ENCODE measurements at places on chromosomes 2 and 18.

DNA sequence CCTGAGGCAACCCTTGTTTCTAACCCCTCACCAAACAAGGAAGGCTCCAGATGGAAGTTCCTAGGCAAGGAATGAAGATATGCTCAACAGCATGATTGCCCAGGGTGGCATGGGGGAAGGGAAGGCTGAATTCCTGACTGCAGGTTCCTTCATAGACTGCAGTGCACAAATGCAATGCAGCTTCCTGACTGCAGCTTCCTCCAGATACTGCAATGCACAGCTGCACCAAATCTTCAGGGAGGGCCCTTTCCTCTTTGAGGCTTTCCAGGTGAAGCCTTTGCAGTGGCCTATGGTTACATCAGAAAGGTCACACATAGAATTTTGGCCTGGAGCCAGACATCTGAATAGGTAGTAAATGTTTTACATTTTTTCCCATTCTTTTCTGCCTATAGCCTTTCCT lies 58.8 kb upstream of the DYNAP start:
- no peak for DNase-seq

GRCh38 chr2:152037743-152038435 lies 61.0 kb downstream of the CACNB4 start:
- DNase-seq: peak; percentile 74

- no peak for DNase-seq
These were observed 1169.4 kb upstream of the ZEB2 start for GRCh38 chr2:145689277-145689676.

GRCh38 chr2:177397481-177398289 lies 5.1 kb downstream of the AGPS start:
- no peak for DNase-seq

DNA sequence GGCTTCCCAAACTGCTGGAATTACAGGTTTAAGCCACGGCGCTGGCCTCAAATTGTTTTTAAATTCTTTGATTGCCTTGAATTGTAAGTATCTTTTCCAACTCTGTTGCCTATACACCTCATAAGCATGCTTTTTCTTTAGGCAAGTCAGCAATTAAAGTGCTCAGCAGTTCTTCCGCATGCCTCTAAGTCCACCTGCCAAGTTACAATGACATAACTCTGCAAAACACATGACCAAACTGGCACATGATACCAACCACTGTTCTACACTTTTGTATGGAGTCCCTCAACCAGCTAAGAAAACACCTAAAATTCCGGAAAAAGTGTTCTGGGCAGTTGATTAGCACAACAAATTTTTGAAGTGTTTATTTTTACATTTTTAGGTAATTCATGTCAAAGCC lies 5.1 kb downstream of the TXNL4A start:
- DNase-seq: no peak

GRCh38 chr18:26458526-26459232 lies 89.7 kb downstream of the KCTD1 start:
- no peak for DNase-seq

DNA sequence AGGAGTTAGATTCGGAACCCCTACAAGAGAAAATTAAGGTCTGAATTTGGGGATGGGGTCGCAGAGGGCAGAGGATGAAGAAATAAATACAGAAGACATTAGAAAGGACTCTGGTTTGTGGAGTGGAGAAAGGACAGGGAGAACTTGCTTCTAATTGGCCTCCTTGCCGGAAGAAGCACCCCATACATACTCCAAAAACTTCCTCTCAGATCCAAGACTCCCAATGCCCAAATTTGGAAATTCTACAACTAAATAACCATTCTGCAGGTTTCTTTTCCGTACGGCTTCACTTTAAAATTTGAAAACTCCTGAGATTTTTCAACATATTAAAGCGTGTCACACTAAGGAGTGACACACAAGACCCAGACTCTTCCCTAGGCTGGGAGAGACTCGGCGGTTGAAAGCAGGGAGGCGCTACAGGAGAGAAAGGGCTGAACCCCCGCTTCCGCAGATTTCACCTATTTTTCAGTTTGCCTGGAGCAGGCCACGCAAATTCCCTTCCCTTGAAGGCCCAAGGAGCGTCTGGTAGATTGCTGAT lies 478 bp downstream of the CLHC1 start:
- DNase-seq: no peak

GRCh38 chr2:126389446-126389845 lies 266.5 kb upstream of the GYPC start:
- no peak for DNase-seq

- no peak for DNase-seq
These were observed 732.2 kb downstream of the DPP10 start for GRCh38 chr2:115174651-115175050.

DNA sequence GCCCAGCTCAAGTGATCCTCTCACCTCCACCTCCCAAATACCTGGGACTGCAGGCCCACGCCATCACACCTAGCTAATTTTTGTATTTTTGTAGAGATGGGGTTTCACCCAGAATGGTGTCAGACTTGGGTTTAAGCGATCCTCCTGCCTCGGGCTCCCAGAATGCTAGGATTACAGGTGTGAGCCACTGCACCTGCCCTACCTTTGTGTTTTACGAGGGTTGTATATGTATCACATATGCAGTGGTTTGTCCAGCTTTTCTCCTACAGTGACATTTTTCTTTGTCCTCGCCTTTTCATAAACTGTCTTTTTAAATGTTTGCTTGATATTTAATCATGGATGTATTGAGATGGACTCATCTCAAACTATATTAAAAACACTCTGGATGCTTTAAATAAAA lies 38.5 kb downstream of the AGAP1 start:
- DNase-seq: no peak

GRCh38 chr2:42331569-42332284 lies 29.3 kb downstream of the COX7A2L start:
- no peak for DNase-seq

DNA sequence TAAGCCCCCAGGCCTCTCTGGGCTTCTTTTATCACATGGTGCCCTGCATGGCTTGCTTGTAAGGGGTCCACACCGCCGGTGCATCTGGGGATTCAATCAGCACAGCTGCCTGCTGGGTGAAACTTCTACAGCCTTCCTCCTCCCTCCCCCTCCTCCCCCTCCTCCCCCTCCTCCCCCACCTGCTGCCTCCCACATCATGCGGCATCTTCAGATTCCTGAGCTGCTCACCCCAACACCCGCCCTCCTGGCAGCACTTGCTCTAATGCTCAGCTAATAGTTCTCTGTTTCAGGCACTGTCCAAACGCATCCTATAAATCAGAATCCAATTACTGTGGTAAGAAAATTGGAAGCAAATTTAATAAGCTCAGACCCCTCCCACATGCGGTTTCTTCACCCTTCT lies 150.7 kb downstream of the GALNT14 start:
- DNase-seq: no peak
